ENCODE measurements at places on chromosomes 16 and 17.

DNA sequence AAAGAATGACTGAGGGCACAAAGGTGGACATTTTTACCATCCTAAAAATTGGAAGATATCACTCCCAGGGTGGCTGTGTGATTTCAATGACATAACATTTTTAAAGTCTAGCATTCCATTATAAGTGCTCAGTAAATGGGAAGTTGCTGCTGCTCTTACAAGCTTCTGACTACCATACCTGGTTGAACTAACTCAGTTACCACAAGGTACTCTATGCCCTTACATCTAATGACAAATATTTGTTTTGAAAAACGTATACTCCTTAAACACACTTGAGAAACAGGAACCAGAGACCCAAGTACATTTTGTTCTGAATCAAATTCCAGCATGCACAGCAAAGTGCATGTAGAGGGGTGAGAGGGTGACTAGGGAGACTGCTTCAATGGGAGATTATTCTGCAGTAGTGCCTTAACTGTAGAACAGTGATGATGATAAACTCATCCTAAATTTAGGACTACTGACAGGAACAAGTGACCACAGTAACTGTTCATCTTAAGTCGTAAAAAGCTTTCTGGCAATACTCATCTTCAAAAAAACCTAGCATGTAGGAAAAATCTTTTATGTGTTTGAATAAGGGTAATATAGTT is 83.5 kb downstream of the KANSL1 start:
- DNase-seq, result no peak

DNA sequence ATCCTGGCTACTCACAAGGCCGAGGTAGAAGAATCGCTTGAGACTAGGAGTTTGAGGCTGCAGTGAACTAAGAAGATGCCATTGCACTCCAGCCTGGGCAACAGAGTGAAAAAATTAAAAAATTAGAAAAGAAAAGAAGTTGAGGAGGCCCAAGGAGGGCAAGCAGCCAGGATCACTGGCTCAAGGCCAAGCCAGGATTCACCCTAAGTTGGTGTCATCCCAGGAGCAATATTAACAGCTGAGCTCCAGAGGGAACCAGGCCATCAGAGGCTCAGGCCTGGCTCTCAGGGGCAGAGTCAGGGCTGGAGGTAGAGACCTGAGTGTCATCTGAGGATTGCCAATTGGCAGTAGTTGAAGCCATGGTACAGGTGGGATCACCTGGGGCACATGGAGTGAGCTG is 20.7 kb downstream of the DRC3 start:
- DNase-seq, result no peak

GRCh38 chr17:27283060-27283459 is 10.9 kb upstream of the WSB1 start:
- DNase-seq, result no peak

DNA sequence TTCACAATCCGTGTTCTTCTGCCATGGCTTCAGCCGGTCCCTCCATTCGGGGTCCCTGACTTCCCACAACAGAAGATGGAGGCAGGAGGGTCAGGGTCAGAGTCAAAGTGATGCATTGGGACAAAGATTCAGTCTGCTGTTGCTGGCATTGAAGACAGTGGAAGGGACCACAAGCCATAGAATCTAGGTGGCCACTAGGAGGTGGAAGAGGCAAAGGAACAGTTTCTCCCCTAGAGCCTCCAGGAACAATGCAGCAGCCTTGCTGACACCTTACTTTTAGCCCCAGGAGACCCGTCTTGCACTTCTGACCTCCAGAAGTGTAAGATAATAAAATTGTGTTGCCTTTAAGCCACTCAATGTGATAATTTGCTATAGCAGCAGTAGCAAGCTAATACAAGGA is 55.9 kb downstream of the MFSD11 start:
- DNase-seq, result peak; percentile 36

GRCh38 chr16:1157639-1158455 is 4.9 kb downstream of the CACNA1H start:
- no peak for DNase-seq

DNA sequence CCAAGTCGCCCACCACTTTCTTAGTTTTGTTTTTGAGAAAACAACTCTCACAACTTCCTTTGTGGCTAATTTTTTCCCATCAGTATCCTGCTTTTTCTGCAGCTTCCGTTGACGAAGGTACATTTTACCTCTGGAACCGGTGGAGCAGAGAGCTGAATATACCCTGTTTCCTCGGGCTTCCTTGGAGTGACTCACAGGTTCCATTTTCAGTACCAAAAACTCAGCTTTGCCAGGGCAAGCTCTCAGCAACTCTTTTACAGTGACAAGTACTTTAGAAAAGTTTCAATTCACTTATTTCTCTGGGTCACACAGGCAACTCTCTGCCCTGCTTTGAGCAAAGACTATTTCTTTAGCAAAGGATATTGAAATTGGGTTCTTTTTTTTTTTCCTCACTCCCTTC is 318.9 kb downstream of the SNX29 start:
- no peak for DNase-seq

DNA sequence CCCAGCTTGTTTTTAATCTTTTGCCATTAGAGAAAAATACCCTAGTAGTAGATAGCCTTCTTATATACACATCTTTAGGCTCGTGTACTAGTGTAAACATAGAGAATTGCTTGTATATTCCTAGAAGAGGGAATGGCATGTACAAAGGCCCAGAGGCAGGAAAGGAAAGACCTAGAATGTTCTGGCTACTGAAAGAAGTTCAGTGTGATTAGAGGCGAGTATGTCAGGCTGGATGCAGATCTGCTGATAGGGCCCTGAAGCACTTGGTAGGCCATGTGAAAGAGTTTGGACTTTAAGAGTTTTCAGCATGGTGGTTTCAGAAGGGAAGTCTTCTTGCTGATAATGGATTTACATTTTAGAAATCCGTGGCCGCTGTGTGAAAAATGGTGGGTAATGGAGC is 17.4 kb downstream of the CTCF start:
- no peak for DNase-seq

DNA sequence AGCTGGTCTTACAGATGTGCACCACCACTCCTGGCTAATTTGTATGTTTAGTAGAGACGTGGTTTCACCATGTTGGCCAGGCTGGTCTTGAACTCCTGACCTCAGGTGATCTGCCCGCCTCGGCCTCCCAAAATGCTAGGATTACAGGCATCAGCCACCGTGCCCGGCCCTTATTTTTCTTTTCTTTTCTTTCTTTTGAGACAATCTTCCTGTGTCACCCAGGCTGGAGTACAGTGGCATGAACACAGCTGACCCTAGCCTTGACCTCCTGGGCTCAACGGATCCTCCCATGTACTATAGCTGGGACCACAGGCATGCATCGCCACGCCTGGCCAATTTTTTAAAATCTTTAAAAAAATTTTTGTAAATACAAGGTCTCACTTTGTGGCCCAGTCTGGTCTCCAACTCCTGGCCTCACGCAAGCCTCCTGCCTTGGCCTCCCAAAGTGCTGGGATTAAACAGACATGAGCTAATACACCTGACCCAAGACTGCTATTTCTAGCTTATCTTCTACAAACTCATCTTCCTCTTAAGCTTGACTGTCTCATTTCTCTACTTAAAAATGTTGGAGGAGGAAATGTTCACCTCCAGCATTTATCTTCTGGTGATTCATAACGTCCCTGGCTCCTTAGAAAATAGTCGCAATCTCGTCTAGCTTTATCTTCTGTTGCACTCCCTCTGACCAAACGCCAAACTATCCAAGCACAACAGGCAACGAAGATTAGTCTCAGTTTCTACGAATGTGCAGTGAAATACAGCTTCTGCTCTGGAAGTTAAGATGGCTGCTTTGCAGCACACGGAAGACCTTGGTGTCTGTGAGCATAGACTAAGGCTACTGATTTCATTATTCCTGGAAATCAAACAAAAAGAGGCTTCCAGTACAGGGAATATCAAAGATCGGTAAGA is 8.2 kb upstream of the TMEM94 start:
- no peak for DNase-seq

GRCh38 chr16:75301804-75302203 is 50.4 kb upstream of the BCAR1 start:
- no peak for DNase-seq

DNA sequence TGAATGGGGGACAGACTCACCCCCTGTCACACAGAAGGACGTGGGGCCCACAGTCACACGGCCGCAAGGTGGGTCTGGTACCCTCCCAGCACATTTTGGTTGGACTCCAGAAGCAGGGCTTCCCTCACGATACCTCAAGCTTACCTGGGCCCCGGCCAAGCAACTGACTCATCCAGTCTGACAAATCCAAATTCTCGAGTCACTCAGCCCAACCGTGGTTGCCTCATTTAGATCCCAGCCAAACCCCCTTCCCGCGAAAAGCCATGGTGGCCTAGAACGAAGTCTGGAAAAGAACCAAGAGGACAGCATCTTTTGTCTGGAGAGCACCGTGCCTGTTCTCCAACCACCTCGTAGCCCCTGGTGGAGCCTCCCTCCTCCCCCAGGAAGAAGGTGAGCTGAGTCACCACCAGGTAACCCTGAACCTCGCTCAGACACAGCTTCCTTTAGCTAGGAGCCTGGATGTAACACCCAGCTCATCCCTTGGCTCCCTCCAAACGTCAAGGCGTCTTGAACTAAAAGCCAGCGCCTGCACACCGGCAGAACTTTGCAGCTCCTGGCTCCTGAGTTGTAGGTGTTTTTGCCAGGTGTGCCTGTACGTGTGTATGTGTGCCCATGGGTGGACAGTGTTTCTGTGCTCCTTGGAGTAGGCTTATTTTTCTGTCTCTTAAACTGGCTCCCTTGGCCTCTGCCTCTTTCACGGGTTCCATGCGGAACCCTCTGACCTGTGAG is 78.9 kb downstream of the CMIP start:
- no peak for DNase-seq

- no peak for DNase-seq
These were observed 47.2 kb upstream of the ZNF629 start for GRCh38 chr16:30834130-30834740.

DNA sequence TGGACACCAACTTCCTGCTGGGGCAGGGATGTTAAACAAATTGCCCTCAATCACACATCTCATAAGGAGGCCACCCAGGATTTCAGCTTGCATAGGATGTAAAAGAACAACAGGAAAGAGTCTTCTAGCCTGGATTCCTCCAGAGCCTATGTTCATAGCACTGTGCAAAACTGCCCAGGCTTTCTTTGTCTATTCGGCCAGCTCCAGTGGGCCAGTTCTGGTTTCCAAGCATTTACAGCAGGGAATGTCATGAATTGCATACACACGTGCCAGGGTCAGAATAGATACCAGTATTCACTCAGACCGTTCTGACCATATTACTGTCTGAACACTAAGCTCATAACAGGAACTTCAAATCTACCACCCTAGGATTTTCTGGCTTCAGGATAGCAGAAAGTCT is 273.2 kb downstream of the CDH8 start:
- no peak for DNase-seq

DNA sequence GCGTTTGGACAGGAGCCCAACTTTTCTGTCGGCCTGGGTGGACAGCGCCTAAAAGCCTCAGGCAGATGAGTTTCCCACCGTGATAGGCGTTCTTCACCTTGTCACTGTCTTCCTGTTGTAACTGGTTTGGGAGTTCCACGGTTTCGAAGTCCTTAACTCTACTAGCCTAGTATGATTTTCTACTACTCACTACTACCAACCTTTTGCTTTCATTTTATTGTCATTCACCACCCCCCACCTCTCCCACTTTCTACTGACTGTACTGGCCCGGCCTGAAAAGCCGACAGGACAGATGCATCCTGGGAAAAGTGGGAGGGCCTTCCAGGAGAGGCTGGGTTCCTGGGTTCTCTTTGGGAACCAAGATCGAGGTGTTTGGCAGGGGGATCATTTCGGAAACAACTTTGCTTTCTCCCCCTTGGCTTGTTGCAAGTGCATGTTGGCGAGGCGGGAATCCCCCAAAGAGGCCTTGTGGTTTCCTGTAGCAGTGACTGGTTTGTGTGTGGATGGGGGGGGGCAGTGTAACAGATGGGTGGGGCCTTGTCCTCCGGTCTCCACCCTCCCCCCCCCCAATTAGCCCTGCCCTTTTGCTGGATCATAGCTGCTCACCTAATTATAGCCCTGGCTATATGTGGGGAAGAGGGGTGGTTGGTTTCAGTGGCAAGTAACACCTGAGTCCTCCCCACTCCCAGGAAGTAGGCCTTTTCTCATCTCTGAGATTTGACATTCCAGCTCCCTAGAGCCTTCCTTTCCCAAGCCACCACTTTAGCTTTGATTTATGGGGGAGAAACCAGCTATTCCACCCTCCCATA is 1.4 kb downstream of the EIF5A start:
- peak; percentile 76 for DNase-seq

- DNase-seq, result peak; percentile 14
These were observed 817 bp downstream of the ITGB4 start for GRCh38 chr17:75722076-75722475.

DNA sequence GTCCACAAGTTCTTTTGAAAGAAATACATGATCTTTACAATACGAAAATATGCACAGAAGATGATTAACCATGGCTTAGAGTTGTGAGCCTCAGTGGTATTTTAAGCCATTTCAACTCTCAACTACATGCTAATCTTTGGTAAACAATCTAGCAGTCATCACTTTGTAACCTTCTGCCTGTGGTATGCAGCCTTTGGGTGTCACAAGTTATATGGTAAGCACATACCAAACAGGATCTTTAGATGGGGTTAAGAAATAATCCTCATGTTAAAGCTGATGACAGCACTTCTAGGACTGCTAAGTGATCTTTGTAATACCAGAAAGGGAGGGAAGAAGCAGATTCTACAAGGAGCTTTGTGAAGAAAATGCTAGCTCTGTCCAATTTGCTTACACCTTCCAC is 74.3 kb downstream of the CA4 start:
- no peak for DNase-seq

DNA sequence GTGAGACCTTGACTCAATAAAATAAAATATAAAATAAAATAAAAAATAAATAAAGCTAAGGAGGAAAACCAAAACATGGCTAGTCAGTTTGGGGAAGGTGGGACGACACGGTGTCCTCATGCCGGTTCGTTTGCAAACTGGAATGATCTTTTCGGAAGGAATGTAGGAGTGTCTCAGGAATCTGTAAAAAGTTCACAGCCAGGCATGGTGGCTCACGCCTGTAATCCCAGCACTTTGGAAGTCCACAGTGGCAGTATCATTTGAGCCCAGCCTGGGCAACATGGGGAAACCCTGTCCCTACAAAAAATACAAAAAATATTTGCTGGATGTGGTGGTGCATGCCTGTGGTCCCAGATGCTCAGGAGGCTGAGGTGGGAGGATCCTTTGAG is 14.7 kb upstream of the RPTOR start:
- no peak for DNase-seq

GRCh38 chr17:73157521-73157890 is 7.3 kb upstream of the SSTR2 start:
- no peak for DNase-seq

DNA sequence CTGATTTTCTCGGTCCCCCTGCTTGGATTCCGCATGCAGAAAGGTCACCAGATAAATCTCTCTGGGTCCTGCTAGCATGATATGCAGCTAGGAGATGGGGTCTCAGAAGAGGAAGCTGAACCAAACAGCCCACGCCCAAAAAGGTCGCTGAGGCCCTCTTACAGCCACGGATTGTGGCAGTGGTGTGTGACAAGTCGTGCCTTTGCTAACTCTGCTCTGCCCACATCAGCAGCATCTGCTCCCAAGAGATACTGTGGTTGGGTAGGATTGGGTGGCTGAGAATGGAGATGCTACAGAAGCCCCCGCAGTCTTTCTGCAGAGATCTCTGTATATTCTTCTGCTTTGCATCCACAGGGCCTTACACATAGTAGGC is 15.2 kb upstream of the SKAP1 start:
- no peak for DNase-seq

- no peak for DNase-seq
These were observed 120.6 kb upstream of the TNRC6C start for GRCh38 chr17:77837917-77838316.

- DNase-seq, result no peak
These were observed 3.5 kb downstream of the CTNS start for GRCh38 chr17:3639981-3640596.
